ENCODE measurements at places on chromosomes 4 and X.

- no peak for DNase-seq
Observed at GRCh38 chrX:37424000-37424429, 74.9 kb downstream of the PRRG1 start.

DNA sequence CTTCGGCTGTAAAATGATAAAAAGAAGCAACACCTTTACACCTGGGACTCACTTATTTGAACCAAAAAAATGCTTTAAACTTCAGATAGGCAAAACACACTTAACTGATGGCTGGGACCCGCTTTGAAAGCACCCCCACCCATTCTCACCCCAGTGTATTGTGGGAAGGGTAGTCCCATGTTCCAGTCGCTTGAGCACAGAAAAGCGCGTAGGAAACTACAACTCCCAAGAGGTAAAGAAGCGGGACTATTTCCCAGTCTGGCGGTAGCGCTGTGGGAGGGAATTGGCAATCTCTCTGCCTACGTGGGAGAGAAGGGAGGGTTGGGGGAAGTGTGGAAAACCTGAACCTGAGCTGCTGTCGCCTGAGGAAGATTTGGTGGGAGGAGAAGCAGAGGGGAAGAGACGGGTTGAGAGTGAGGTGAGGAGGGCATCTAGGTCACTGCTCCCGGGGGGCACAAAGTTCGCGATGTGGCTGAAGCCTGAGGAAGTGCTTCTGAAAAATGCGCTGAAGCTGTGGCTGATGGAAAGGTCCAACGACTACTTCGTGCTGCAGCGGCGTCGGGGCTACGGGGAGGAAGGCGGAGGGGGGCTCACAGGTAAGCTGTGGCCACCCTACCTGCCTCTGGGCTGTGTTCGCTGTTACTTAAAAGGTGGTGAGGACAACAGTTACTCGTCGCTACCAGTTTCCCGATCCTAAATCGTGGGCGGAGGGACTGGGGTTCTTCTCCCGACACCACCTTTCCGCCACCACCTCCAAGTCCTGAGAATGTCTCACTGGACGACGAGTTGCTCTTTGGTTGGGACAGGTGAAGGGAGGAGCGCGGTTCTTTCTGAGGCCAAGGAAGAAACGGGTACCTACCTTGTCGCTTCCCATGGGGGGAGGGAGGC, at the start of gene TBC1D8B:
TBC1D8B (plus strand) TSS at position 286 of the 888 bp plus-strand sequence; CDS start at position 467, 181 bp downstream.
- DNase-seq = peak; percentile 87

DNA sequence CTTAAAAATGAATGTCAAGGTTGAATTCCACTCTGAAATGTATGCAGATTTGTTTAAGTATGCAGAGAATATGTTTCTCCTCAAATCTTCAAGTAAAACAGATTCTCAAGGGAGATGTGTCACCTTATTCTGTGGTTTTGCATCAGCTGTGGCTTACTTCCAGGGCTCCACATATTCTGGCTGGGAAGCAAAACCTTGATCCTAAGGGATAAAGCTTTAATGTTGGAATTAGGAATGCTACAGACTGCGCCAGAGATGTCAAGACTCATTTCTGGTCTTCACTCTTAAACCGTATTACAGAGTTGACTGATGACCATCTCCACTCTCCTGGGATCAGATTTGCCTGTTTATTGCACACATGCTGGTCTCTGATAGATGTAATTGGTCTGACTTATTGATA, 143.9 kb upstream of the DIPK2B start:
- DNase-seq = peak; percentile 79

- peak; percentile 53 for DNase-seq
Observed at GRCh38 chr4:174358829-174359228, 75.1 kb downstream of the CEP44 start.

GRCh38 chr4:90198086-90198847, 71.1 kb downstream of the CCSER1 start:
- no peak for DNase-seq
